ELF-1 (cell line): ENCODE measurements at places on chromosomes 7 and 10.

GRCh38 chr10:129191797-129192196 is 275.2 kb upstream of the MGMT start:
- no peak for DNase-seq

DNA sequence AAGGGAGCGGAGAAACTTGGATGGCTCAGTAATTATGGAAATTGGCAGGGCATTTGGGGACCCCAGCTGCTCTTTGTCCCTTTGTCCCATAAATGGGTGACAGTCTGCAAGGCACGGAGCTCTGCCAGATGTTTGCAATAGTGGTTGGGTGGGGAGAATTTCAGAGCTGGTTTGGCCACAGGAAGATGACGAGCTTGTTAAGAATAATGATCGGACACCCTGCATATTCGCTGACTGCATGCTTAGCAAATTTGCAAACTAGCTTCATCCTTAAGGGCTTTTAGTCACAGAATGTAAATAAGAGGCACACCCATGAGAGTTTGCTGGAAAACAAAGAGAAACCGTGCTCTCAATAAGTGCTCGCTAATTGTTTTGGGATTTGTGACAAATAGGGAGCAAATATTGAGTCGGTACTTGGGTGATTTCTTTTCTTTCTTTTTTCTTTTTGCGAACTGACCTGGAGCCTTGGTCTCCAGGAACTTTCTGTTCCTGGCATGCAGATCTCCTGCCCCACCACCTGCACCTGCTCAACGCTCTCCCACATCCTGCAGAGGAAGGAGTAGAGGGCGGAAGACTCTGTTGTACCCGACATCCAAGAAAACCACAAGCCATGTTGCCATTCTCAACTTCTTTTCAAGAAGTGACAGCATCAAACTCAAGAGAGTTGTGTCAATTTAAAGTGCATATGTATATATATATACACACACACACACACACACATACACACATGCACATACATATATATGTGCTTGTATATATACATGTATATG is 238.9 kb downstream of the CAMK1D start:
- DNase-seq: no peak

- no peak for DNase-seq
These were observed 82.6 kb downstream of the PIP4K2A start for GRCh38 chr10:22631646-22632278.

GRCh38 chr7:50603287-50603686 is 38.1 kb upstream of the DDC start:
- no peak for DNase-seq

- DNase-seq: no peak
These were observed 568.7 kb upstream of the LRRN3 start for GRCh38 chr7:110522061-110522760.

DNA sequence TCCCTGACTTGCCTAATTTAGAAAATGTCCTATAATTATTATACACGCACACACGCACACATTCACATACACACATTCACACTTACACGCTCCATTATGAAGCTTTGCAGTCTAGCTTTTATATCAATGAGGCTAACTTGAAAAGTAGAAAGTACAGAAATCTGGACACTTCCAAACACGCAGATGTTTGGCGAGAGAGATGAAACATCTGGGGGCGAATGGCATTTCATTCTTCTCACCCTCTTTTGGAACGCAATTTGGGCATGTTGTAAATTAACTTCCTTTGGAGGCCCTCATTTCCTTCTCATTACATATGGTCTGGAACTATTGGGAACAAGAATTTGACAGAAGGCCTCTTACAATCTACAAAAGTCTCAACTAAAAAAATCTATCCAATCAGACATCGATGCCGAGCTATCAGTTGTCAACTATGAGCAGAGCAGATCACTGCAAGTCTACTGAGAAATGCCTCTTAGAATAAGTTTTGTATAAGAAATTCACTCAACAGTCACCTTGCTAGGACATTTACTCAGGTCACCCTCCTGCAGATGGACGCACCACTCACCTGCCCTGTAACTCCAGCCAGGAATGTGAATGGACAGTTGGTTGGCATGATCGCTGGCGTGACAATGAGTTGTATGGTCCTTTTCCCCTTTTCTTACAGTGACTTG is 115.2 kb upstream of the ADAM12 start:
- DNase-seq: no peak

DNA sequence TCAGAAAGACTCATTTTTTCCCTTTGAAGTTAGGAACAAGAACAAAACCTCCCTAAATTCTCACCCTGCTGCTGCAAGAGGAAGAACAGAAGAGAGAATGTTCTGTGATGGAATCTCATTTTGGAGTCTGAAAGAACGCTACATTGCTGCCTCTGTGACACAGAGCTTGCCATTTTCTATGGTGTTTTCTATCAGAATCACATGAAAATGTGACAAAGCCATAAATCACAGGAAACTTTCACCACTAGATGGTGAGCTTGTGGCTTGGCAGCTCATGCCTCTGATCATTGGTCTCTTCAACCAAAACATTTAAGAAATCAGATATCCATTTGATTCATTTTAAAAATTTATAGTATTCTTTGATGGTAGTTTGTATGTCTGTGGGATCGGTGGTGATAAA is 82.9 kb downstream of the CADPS2 start:
- DNase-seq: peak; percentile 8

DNA sequence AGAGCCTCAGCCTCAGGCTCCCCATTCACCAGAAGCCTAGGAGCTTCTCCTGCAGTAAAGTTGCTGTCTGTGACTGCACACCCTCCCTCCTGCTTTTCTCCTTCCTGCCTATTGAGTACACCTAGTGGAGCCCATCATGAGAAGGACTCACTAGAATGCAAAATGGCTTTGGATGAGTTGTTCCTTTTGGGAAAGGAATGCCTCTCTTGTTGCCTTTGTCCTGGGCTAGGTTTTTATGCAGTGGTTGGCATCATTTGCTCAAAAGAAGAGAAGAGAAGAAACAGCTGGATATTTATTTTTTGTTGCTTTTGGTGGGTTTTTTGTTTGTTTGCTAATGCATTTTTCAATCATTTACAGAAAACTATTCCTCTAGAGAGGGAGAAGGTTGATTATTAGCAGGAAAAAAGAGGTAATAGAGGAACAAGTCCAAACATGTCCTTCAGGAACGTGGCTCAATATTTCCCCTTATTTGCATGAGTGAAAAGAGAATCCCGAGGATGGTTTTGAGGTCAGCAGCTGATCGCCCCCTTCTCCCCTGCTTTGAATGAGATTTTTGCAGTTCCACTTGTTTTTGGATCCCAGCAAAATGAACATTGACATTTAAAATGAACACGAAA is 369.9 kb upstream of the NRP1 start:
- DNase-seq: no peak

DNA sequence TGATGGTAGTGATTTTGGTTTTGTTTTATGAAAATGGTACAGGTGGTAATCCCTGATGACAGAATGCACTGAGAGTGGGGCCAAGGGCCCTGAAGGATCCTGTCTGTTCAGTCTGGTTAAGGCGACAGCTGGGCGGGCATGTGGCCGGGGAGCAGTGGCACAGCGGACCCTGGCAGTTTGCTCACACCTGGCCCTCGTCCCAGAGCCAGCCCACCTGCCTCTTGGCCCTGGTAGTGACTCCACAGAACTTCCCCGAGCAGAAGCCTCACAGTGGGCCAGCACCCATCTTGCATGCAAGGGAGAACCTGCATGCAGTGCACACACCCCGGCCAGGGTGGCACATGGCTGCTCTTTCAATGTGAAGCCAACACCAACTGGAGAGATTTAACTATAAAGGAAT is 82.8 kb downstream of the ALOX5 start:
- DNase-seq: no peak

GRCh38 chr7:37193087-37193774 is 255.4 kb downstream of the ELMO1 start:
- DNase-seq: no peak

- no peak for DNase-seq
These were observed 146.3 kb downstream of the GPR85 start for GRCh38 chr7:112940314-112940732.

GRCh38 chr10:12636571-12636970 is 287.2 kb downstream of the CAMK1D start:
- DNase-seq: no peak

GRCh38 chr10:24113901-24114300 is 95.0 kb upstream of the KIAA1217 start:
- no peak for DNase-seq

- DNase-seq: no peak
These were observed 90.6 kb upstream of the PCBD1 start for GRCh38 chr10:70978816-70979480.

- no peak for DNase-seq
These were observed 366.2 kb upstream of the TMEM229A start for GRCh38 chr7:124398937-124399552.

DNA sequence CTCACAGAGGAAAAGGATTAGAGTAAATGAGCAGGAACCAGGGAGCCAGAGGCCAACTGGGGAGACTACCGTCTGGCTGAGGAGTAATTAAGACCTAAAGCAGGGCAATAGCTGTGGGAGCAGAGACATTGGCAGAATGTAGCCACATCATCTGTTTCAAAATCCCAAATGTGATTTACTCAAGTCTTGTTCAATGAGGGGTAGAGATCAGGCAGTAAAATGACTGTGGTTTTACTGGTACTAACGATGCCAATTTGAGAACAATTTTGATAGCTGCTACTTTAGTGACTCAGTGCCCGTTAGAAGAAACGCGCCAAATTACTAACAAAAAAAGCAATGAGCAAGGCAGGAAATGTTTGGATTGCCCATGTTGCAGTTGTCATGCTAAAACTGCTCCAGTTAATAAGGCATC is 12.7 kb upstream of the MIOS start:
- DNase-seq: peak; percentile 29

DNA sequence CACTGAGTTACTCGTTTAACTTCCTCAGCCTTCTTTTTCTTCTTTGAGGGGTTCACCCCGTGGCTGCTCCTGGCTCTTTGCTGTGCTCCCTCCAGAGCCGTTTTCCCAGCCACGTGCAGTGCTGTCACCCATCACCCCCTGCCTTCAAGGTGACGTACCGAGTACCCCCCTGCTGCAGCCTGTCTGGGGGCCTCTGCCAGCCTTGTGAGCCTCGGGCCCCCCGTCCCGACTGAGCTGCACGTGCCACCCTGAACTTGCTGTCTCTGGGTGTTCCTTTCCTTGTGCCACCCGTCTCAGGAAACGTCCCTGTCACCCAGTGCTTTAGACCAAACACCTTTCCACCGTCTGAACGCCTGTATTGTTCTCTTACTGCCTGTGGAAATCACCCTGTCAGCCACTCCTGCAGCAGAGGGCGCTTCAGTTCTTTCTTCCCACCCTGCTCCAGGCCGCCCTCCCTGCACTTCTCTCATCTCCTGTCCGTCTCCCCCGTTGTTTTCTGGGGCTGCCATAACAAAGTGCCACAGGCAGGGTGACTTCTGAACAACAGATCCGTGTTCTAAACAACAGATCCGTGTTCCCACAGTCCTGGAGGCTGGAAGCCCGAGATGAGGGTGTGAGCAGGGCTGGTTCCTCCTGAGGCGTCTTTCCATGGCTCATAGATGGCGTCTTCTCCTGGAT is 44.6 kb downstream of the WDR37 start:
- peak; percentile 76 for DNase-seq

GRCh38 chr7:152176797-152177196 is 151.3 kb downstream of the GALNT11 start:
- no peak for DNase-seq

- DNase-seq: no peak
These were observed 161.7 kb downstream of the NRBF2 start for GRCh38 chr10:63294781-63295180.

GRCh38 chr10:96470116-96470743 is 43.5 kb downstream of the TLL2 start:
- DNase-seq: peak; percentile 64

DNA sequence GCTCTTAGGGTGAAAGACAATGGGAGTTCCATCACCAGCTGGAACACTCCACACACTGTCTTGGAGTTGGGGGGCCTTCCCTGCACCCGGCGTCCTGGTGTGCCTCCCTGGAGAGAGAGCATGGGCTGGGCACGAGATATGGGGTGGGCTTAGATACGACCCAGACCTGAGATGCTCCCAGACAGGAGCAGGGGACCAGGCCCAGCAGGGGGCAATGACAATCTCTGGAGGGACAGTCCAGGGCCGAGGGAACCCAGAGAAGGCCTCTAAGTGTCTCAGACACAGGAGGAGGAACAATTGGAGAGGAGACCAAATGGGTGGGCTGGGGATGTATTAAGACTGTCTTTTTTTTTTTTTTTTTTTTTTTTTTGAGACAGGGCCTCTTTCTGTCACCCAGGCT is 40.0 kb downstream of the MYL10 start:
- no peak for DNase-seq

- no peak for DNase-seq
These were observed 74.9 kb upstream of the OGDHL start for GRCh38 chr10:49837051-49837478.

GRCh38 chr10:117184821-117185220 is 12.5 kb upstream of the KCNK18 start:
- no peak for DNase-seq

DNA sequence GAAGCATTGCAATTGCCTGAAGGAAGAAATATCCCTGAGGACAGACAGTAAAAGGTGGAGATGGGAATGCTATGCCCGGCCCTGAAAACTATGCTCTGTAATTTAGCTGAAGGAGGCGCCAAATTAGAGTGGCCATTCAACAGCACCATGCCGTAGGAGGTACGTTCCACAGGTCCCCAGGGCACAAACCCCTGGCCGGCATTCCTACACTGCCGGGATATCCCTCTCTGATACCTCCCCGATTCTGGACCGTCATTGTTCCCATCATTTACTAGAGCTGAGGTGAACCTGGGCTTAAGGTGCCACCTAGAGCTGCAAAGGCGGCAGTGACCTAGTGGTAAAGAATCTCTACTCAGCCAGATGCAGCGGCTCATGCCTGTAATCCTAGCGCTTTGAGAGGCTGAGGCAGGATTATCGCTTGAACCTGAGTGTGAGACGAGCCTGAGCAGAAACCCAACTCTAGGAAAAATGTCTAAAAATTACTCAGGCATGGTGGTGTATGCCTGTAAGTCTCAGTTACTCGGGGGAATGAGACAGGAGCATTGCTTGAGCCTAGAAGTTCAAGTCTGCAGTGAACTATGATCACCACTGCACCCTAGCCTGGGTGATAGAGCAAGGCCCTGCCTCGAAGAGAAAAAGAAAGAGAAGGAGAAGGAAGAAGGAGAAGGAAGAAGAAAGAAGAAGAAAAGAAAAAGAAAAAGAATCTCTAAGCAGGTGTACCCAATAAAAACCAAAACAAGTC is 53.0 kb upstream of the TNKS2 start:
- peak; percentile 89 for DNase-seq

DNA sequence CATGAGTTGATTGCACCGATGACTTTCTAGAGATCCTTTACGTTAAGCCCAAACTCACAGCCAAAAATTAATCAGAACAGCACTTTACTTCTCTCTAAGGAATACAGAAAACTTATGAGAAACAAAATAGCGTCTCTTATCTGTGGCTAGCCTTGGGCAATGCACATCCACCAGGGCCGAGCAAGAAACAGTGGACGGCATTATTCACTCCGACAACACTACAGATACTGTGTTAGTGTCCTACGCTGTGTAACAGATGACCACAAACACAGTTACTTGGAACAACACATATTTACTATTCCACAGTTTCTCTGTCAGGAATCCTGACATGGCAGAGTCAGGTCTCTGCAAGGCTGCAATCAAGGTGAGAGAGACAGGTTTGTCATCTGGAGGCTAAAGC is 598.3 kb upstream of the ADARB2 start:
- no peak for DNase-seq

- DNase-seq: no peak
These were observed 379.2 kb downstream of the CALN1 start for GRCh38 chr7:72032934-72033333.

GRCh38 chr10:11011436-11011835 is 6.2 kb upstream of the CELF2 start:
- DNase-seq: no peak

GRCh38 chr7:150400008-150400787 is 21.1 kb downstream of the ZNF775 start:
- peak; percentile 88 for DNase-seq
